ENCODE measurements at places on chromosomes 3 and 15.

GRCh38 chr3:174208161-174208560 is 651.0 kb upstream of the NAALADL2 start:
- no peaks in the 10 kb centered on the region for H3K27me3 ChIP-seq
- no peaks in the 10 kb centered on the region for H3K36me3 ChIP-seq
- no peak overlapping the region for H3K27ac ChIP-seq

DNA sequence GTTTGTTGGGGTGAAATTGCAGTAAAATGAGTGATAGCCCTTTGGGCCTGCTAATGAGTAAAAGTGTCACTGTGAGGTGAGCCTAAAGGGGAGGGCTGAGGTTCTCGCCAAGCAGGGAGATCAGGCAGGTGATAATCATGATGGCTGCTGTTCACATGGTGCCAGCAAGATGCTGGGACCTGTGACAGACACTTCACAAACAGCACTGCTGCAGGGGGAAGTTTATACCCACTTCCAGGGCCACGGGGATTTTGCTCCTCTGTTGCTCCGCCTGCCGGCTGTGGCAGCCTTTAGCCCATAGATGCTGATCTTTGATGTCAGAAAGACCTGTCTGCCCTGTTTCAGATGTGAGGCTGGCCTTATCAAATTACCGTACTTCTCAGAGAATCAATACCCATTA is 96.7 kb downstream of the SV2B start:
- H3K4me3 ChIP-seq: no peak overlapping the region
- H3K27ac ChIP-seq: no peak overlapping the region
- DNase-seq: no peak
- H3K4me1 ChIP-seq: peaks cover 9% of the 10 kb centered on the region

DNA sequence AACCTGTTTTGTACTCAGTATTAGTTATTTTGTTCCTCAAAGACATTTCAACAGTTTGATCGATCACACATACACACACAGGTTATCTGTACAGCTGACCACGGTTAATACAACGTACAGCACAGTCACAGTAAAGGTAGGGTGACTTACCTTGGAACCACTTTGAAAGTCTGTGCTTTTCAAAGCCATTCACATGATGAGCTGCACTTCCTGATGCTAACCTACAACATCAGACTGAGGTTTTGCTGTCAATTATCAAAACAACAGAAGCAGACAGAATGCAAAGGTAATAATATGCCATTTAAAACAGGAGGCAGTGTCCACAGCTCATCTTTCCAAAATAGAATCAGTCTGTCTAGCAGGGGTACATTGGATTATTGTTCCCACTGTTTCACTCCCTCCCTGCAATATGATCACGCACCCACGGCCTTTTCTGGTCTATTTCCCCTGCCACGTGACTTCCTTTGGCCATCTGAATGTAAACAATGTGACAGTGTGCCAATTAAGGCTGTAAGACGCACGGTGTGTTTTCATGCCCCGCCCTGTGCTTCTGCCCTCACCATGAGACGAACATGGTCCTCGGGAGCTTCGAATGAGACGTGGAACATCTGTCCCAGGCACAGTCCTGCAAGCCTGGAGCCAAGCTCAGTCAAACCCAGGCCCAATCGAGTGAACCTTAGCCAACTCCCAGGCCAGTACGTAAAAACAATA is 102.4 kb downstream of the FMN1 start:
- peaks cover 7% of the 10 kb centered on the region for H3K4me1 ChIP-seq
- H3K27me3 ChIP-seq: peaks cover 4% of the 10 kb centered on the region
- no peak for DNase-seq
- no peaks in the 10 kb centered on the region for H3K36me3 ChIP-seq
- no peak overlapping the region for H3K27ac ChIP-seq

GRCh38 chr15:57972864-57973263 is 92.6 kb downstream of the ALDH1A2 start:
- no peak for DNase-seq
- H3K4me3 ChIP-seq: no peak overlapping the region
- H3K27me3 ChIP-seq: peaks cover 14% of the 10 kb centered on the region
- peaks cover 9% of the 10 kb centered on the region for H3K4me1 ChIP-seq
- H3K27ac ChIP-seq: no peak overlapping the region

DNA sequence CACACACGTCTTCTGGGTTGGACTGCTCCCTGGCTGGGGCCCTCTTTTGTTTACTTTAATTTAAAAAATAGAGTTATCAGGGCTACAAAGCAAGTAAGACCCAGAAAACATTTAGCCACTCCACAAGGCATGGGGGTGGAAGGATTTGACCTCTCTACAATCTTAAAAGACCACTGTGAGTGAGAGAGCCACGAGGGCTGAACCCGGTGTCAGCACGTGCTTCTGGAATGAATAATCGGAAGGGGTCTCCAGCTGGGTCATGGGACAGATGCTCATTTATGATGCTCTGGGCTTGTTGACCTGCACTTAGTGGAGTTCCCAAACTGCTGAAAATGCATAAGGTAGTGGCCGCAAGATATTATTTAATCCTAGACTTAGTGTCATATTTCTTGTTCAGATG is 52.4 kb downstream of the EIF4E3 start:
- H3K27me3 ChIP-seq: no peaks in the 10 kb centered on the region
- H3K4me3 ChIP-seq: no peak overlapping the region
- peaks cover 34% of the 10 kb centered on the region for H3K4me1 ChIP-seq

DNA sequence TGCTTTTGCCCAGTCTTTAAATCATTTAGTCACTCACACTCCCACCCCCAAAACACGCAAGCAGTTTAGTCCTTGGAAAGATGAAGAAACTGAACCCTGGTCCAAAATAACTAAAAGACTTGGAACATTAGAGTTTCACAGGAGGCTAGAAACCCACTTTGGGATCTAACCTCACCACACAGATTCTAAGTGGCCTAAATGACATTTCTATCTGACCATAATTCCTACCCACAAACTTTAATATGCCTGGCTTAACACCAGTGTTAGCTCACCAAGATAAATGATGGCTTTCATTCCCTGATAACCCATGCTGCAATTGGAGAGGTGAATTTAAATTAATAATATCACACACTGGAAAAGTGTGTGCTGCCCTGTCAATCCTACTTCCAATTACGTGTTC is 295.3 kb upstream of the UBE2E2 start:
- no peaks in the 10 kb centered on the region for H3K36me3 ChIP-seq
- DNase-seq: no peak

- no peak overlapping the region for H3K4me3 ChIP-seq
- H3K27ac ChIP-seq: no peak overlapping the region
- no peaks in the 10 kb centered on the region for H3K27me3 ChIP-seq
- peak; percentile 58 for DNase-seq
- H3K36me3 ChIP-seq: no peaks in the 10 kb centered on the region
These were observed 625.8 kb downstream of the TAFA4 start for GRCh38 chr3:68306571-68306970.

DNA sequence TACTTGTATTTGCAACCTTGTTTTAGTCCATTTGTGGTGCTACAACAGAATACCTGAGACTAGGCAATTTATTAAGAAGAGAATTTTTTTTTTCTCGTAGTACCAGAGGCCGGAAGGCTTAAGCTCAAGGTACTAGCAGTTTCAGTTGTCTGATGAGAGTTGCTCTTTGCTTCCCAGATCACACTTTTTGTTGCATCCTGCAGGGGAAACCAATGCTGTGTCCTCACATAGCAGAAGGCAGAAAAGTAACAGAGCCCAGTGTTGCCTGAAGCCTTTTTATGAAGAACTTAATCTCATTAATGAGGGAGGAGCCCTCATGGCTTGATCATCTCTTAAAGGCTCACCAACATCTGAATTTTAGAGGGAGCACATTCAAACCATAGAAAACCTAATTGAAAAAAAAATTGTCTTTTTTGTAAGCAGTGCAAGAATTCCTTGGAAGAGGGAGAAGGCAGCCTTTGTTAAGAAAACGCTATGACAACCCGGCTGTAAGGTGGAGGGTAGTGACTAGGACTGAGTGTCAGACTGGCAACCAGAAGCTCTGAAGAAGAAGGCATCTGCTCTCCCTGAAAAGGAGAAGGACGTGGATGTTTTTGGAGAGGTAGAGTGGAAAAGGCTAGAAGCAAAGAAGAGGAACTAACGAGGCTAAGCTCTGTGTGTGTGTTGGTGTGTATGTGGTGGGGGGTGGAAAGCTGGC is 1245.3 kb downstream of the ROBO2 start:
- no peaks in the 10 kb centered on the region for H3K27me3 ChIP-seq
- H3K27ac ChIP-seq: no peak overlapping the region
- no peak overlapping the region for H3K4me3 ChIP-seq
- peaks cover 13% of the 10 kb centered on the region for H3K4me1 ChIP-seq
- DNase-seq: no peak

GRCh38 chr3:143601723-143602484 is 246.4 kb downstream of the SLC9A9 start:
- DNase-seq: no peak
- H3K4me3 ChIP-seq: no peak overlapping the region
- peaks cover 24% of the 10 kb centered on the region for H3K27me3 ChIP-seq
- no peaks in the 10 kb centered on the region for H3K36me3 ChIP-seq

DNA sequence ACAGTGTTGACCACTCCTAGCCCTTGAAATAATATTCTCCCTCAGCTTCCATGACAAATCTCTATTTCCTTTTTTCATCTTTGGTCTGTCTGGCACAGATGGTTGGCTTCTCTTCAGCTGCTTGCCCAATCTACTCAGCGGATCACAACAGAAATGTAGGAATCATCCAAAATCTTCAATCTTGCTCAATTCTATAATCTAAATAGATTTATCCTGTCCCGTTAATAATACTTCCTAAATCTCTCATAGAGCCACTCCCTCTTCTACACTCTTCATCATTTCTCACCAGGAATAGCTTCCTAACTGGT is 3.8 kb downstream of the PEAK1 start:
- peaks cover 35% of the 10 kb centered on the region for H3K4me1 ChIP-seq
- H3K27me3 ChIP-seq: no peaks in the 10 kb centered on the region
- no peak overlapping the region for H3K4me3 ChIP-seq
- no peaks in the 10 kb centered on the region for H3K36me3 ChIP-seq
- no peak overlapping the region for H3K27ac ChIP-seq

DNA sequence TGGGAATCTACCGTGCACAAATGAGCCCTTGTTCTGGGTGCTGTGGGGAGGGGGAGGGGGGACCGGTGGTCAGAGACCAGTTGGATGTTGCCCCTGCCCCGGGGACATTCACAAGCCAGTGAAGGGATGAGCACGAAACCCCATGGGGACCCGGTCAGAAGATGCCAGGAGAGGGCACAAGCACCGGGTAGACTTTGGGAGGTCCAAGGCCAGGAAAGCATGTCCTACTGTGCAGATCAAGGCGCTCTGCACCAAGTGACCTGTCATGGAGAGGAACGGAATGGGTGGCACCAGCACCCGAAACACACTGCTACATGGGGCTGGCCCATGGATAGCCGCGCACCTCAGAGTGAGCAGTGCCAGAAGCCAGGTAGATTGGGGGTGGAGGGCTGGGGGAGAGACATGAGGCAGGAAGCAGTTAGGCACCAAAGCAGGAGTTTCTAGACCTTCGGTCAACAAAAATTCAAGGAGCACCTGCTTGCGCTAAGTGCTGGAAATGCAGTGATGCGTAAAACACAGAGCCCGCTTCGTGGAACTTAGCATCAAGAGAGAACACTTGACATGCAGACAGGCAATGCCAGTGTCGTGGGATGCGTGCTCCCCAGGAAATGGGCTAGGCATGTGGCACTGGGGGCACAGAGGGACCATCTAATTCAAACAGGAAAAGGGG is 99.1 kb downstream of the CPN2 start:
- DNase-seq: no peak
- peaks cover 51% of the 10 kb centered on the region for H3K4me1 ChIP-seq
- no peak overlapping the region for H3K4me3 ChIP-seq
- no peaks in the 10 kb centered on the region for H3K36me3 ChIP-seq
- no peak overlapping the region for H3K27ac ChIP-seq

DNA sequence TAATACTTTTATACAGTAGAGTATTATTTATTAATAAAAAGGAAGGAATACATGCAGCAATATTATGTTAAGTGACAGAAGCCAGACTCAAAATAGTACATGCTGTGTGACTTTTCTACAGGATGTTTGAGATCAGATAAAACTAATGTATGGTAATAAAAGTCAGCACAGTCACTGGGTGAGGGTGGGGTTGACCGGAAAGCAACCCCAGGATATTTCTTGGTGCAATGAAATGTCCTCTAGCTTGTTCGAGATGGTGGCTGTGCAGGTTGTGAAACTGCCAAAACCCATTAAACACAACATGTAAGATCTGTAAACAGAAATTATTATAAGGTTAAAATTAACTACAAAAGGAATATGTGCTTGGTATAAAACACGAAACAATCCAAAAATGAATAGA is 20.8 kb upstream of the ALDH1L1 start:
- H3K27me3 ChIP-seq: peaks cover 8% of the 10 kb centered on the region
- H3K4me3 ChIP-seq: no peak overlapping the region
- no peaks in the 10 kb centered on the region for H3K36me3 ChIP-seq
- DNase-seq: no peak
- peaks cover 11% of the 10 kb centered on the region for H3K4me1 ChIP-seq

DNA sequence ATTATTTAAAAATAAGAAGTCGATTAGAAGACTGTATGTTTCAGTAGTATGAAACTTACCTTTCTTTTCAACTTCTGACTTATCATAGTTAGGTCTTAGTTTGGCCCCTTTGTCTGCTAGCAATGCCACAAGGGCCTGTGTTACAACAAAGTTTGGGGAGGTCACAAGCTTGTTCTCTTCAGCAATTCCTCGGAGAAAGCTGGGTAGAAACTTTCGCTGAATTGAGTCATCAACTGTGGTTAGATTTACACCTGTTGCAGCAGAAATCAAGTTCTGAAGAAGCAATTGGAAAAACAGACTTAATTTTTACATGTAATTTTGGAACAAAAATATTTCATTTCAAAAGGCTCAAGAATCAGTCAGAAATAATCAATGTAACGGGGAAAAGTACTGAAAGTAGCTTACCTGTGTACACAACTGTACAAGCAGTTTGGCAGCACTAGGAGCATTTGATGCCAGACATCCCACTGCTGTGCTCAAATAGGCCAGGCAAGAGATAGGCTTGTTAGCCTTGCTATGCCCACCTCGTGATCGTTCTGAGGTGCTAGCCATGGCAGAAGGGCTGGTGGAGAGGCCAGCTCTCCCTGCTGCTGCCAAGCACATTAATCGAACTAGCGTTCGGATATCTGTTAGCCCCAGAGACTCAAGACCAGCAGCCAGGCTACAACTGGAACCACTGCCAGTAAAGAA is 58.6 kb downstream of the FBXL22 start:
- DNase-seq: no peak
- H3K36me3 ChIP-seq: peaks cover 49% of the 10 kb centered on the region
- no peak overlapping the region for H3K27ac ChIP-seq
- H3K27me3 ChIP-seq: no peaks in the 10 kb centered on the region

GRCh38 chr3:185728630-185729336 is 96.1 kb downstream of the IGF2BP2 start:
- no peak overlapping the region for H3K4me3 ChIP-seq
- no peak for DNase-seq
- H3K27me3 ChIP-seq: no peaks in the 10 kb centered on the region

- no peak for DNase-seq
- peaks cover 17% of the 10 kb centered on the region for H3K36me3 ChIP-seq
- H3K4me1 ChIP-seq: peaks cover 17% of the 10 kb centered on the region
- H3K27me3 ChIP-seq: no peaks in the 10 kb centered on the region
- H3K27ac ChIP-seq: peak overlapping the region; percentile 91
- peak overlapping the region; percentile 89 for H3K4me3 ChIP-seq
These were observed 32.3 kb downstream of the RPN1 start for GRCh38 chr3:128618398-128618726.

GRCh38 chr15:37204692-37205091 is 104.3 kb upstream of the MEIS2 start:
- H3K27ac ChIP-seq: no peak overlapping the region
- no peaks in the 10 kb centered on the region for H3K36me3 ChIP-seq
- no peaks in the 10 kb centered on the region for H3K27me3 ChIP-seq
- peaks cover 16% of the 10 kb centered on the region for H3K4me1 ChIP-seq
- H3K4me3 ChIP-seq: no peak overlapping the region
- DNase-seq: no peak
